ENCODE measurements at places on chromosomes 5 and 9.

- no peak for DNase-seq
Measured at GRCh38 chr5:38434966-38435705, 121.3 kb downstream of the LIFR start.

DNA sequence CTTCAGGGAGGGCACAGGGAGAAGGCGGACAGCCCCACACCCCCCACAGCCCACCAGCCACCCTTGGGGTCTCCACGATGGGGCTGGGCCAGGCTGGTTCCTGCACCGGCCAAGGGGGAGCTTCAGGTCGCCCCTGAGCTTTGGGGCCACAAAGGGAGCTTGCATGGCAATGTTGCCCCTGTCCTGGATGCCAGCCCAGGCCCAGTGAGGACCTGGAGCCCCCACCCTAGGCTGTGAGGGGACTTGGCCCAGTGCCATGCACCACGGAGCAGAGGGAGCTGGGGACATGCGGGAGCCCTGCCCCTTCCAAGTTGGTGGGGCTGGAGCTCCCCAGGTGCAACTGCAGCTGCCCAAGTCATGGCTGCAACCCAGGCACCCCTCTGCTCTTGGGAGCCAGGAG, 18.4 kb downstream of the TMEM38B start:
- DNase-seq = no peak

- no peak for DNase-seq
Measured at GRCh38 chr5:32020271-32020670, 153.8 kb downstream of the GOLPH3 start.

- no peak for DNase-seq
Measured at GRCh38 chr9:98159790-98160189, 32.6 kb downstream of the CORO2A start.

Measured in right hindlimb (tissue), 1 donor.